Hindlimb muscle (tissue), 1 donor: ENCODE measurements at places on chromosomes 1 and 21. TPM values are rescaled to one million over a fixed set of nuclear protein-coding genes. Genes with fewer than 3 reads are reported as not detected.
A peak's percentile ranks its signal among the peaks of the same experiment; 100 is the strongest.

The MIXL1 gene
- 0.62 TPM for polyA plus RNA-seq

The TEX50 gene
- polyA plus RNA-seq, result not detected

The LCE3E gene
- not detected for polyA plus RNA-seq

The TIPRL gene
- 29.3 TPM for polyA plus RNA-seq

The ZNF695 gene
- 1.3 TPM for polyA plus RNA-seq

The HSD3B1 gene
- polyA plus RNA-seq, result not detected

The COL6A1 gene
- 430 TPM for polyA plus RNA-seq

The ZYG11A gene
- 0.06 TPM for polyA plus RNA-seq

The ELAVL4 gene
- not detected for polyA plus RNA-seq

DNA sequence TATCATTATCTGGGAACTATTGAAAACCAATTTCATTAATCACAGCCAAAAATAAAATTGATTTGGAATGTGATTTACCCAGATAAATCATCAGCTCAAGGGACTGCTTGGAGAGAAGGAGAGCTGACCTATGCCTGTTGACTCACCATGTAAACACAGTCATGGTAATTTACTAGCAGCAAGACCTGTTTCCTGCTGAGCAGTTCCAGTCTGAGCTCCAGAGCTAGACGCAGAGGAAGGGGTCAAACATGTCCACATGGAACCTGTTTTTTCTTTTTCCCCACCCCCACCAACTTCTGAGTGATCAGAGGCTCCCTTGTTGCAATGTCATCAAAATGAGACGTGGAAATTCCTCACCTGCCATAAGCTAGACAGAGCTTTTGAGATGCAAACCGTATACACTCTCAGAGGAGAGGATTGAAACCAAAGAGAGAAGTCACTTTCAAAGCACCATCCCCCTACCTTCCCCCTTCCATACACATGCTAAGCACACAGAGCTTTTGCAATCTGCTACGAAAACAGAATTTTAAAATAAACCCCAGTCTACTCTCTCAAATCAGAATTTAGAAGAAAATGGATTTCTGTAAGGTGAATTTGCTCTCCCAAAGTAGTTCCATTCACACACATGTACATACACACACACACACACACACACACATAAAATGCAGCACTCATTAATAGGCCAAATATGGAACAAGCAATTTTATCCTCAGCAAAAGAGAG, 55.9 kb upstream of the PTGFRN start:
- no peak for DNase-seq

DNA sequence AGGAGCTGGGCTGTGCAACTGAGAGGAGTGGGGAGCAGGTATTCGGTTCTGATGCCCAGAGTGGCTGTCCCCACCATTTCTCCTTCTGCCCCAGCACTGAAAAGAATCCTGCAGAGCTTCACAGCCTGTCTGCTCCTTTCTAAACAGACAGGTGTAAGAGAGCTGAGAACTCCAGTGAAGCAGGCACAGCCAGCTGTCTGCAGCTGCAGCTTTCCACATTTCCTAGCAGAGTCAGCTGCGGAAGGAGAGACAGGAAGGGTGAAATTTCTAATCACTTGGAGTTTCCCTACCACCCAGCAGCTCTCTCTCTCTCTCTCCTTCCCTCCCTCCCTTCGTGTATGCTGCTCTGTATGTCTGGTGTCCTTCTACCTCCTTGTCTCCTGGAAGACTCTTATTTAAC, 40.5 kb upstream of the GJB5 start:
- DNase-seq, result peak; percentile 28

DNA sequence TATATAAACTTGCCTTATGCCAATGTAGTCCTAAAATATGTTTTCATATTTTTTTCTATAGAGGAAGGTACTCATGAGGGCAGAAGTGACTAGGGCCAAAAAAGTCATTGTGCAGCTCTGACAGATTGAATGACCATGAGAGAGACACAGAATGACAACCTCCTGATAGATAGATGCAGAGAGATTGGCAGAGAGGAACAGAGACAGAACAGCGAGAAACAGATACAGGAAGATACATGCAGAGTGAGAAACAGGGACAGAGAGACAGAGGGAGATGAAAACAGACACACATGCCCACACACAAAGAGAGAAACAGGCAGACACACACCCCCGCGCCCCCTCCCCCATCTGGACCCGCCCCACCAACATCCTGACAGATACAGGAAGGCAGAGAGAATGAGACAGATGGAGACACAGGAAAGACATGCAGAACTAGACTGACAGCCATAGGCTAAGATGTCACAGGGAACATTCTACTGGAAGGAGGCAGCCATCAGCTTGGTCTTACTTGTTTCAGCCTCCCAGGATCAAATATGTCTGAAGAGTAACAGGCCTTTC, 211.1 kb downstream of the ST6GALNAC3 start:
- no peak for DNase-seq

- no peak for DNase-seq
Observed at GRCh38 chr1:185328255-185328654, 11.2 kb upstream of the IVNS1ABP start.

- DNase-seq, result peak; percentile 34
Observed at GRCh38 chr1:10339815-10340214, 59.0 kb upstream of the PGD start.

GRCh38 chr1:87615901-87616300, 287.2 kb downstream of the LMO4 start:
- peak; percentile 11 for DNase-seq

DNA sequence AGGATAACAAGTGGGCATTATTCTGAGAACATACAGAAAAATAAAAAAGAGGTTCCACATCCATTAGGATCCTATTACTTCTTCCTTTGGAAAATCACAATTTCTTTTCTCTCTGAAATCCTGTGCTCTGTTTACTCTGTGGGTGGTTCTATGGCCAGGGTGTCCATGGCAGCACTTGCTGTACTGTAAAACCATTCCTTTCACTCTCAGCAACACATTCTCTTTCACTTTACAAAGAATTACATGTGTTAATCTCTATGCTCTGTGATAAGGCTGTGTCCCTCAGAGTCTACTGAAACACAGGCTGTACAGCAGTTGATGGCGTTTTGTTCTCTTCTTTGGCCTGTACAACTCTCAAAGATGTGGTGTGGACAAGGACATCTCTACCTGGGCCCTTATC, 524.1 kb downstream of the PTBP2 start:
- DNase-seq, result no peak

DNA sequence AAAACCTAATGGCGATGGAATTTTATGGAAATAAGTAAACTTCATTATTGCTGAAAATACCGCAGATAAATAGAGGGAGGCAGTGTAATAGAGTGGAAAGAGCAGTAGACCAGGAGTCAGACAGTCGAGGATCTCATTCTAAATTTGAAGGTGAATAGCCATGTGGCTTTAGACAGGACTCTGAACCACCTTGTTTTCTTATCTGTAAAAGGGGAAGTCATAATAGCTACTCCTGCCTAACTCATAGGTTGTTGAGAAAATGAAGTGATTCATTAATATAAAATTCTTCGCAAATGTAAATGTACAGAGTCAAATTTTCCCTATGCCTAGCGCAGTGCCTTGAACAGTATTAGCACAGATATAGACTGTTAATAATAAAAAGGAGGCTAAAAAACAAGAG, 14.8 kb downstream of the RPS6KC1 start:
- no peak for DNase-seq

- DNase-seq, result peak; percentile 25
Observed at GRCh38 chr1:116457946-116458604, 85.0 kb downstream of the ATP1A1 start.

GRCh38 chr1:160108888-160109662, 6.5 kb upstream of the ATP1A2 start:
- DNase-seq, result no peak

- no peak for DNase-seq
Observed at GRCh38 chr21:46207920-46208591, 20.5 kb downstream of the LSS start.

GRCh38 chr1:71738910-71739309, 543.4 kb downstream of the NEGR1 start:
- DNase-seq, result no peak

DNA sequence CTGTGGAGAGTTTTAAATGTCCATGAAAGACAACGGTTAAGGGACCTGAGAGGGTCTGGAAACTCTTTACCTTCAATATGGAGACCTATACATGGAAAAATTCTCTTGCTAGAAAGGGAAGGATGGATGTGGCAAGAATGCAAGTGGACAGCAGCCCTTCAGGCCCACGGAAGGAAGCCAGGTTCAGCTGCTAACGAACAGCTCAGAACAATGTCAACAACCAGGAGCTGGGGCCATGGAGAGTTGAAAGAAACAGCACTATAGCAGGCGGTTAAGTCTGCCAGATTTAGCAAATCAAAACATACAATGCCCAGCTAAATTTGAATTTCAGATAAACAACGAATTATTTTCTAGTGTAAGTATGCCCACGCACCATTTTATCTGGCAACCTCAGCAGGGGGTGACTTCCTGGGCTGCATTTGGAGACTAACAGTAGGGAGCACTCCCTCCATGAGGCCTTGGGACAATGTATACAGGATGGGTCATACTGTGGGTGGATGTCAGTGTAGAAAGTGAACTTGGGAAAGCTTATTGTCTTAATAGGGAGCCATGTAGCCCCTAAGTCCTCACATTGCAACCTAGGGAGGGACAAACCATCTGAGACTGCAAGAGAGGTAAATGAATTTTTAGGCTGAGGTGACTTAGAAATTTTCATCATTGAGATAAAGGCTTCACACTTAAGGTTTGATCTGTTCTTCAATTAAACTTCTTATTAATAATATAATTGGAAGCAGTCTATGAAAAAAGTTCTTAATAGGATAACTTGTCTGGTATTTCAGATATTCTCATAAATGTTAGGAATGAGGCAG, 7.8 kb upstream of the H3-3A start:
- no peak for DNase-seq

DNA sequence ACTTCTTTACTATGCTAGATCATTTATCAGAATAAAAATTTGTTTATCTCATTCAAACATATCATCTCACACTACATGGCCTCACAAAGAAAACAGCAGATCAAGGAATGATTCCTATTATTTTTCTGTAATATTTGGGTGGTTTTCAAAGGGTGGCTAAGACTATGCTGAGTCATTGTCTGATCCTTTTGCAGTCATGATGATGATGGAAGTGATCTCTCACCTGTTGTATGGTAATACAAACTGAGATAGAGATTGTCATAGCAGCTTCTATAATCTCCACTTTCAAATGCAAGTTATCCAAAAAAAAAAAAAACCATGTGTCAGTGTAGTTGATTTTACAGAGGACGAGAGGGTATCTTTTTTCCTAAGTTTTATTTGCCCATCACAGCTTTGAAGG, 37.2 kb upstream of the GBP5 start:
- no peak for DNase-seq

GRCh38 chr21:37620401-37620800, 253.8 kb downstream of the DYRK1A start:
- no peak for DNase-seq

DNA sequence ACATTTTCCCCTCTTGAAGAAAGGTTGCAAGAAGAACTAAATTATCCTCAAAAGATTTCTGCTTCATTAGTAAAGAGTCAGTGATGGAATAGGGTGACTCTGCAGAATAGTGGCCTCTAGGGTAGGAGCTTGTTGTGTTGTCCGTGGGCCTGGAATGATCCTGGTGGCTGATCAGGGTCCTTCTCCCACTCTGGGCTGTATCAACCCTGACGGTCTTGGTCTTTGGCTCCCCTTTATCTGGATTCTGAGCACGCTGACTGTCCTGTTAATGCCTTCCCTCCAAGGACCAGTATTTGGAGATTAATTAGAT, 36.9 kb upstream of the SRRM1 start:
- DNase-seq, result no peak

DNA sequence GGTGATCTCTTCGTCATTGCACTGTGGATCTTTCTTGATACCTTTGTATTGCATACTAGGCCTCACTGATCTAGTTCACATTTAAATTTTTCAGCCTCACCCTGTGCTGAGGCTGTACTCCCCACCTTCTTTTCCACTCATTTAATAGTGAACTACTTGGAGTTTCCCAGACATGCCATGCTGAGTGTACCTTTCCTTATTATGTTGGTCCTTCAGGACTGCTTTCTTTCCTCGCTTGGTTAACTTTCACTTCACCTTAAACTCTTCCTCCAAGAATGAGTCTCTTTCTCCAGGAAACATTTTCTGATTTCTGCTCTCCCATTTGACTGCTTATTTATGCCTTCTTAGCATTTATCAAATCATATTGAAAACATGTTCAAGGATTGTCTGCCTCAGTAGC, 20.8 kb downstream of the RNF2 start:
- no peak for DNase-seq

DNA sequence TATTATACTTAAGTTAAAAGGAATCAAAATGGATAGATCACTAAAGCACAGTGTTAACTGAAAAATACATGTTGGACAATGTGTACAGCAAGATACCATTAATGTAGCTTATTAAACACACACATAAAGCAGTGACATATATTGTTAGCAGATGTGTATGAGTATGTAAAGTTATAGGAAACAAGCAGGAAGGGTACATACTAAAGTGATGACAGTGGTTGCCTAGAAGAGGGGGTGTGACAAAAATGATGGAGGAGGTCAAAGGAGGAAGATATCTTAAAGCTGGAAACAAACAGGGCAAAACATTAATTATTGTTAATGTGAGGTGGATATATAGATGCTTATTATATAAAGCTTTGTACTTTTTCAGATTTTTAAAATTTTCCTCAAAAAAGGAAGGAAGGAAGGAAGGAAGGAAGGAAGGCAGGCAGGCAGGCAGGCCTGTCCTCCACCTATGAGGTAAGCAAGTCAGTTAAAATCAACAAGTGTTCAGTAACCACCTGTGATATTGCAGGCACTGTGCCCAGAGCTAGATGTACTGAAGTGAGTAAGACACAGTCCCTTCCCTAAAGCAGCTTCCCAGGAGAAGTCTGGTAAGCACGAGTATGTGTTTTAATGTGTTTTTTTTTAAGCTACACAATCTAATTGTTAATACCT, 252.9 kb upstream of the NR5A2 start:
- DNase-seq, result no peak

GRCh38 chr1:59833022-59833421, 18.3 kb downstream of the HOOK1 start:
- DNase-seq, result no peak
